ENCODE measurements at places on chromosomes 2 and 18.

DNA sequence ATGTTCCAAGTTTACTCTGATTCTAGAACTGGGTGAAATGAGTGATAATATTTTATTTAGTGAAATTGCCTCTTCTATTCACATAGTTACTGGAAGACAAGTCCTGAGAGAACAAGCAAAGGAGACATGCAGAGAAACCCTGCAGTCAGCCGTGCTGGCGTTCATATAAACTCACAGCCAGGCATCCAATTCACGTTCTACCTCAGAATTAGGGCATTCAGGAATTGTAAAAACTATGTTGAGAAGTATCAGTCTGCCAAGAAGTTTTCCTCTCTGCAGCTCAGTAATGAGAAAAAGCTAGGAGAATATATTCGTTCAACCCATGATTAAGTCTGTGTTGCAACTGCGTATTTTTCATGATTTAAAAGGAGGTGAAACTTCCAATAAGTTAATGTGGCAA, 156.2 kb upstream of the DSEL start:
- DNase-seq: no peak

GRCh38 chr2:176639671-176640070, 370.4 kb downstream of the MTX2 start:
- no peak for DNase-seq

GRCh38 chr2:81545626-81546025, 1241.1 kb upstream of the LRRTM1 start:
- DNase-seq: no peak

GRCh38 chr2:98385050-98385699, 38.9 kb downstream of the CNGA3 start:
- peak; percentile 27 for DNase-seq

DNA sequence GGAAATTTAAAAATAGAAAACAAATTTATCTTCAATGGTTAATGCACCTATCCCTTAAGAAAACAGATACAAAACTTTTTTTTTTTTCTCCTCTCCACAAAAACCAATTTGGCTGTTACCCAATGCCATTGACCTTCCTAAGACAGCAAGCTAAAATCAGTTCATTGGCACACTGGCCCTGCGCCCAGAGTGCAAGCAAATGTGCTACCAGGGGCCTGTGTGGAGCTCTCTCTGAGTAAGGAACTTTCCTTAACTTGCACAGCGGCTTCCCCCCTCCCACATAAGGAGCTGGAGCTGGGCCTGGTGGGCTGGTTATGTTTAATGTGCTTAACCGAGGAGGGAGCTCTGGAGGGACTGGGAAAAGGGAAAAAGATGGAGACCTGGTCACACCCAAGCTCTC, 17.6 kb upstream of the POU3F3 start:
- no peak for DNase-seq

DNA sequence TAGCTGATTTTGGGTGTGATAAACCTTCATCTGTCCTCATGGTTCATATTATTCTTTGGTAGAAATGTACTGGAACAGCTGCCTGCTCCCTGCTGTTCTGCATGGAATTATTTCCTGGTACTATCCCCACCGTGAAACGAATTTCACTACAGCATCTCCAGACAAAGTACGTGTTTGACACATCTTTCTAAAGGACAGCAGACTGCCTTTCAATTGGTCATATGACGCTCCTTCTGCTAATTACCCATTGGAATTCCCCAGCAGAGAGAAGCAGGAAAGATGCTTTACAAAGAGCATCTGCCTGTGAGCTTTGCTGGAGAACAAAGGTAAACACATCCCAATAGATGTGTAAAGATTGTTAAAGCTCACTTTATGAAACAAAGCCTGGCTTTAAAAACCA, 4.4 kb upstream of the RFX8 start:
- DNase-seq: no peak

DNA sequence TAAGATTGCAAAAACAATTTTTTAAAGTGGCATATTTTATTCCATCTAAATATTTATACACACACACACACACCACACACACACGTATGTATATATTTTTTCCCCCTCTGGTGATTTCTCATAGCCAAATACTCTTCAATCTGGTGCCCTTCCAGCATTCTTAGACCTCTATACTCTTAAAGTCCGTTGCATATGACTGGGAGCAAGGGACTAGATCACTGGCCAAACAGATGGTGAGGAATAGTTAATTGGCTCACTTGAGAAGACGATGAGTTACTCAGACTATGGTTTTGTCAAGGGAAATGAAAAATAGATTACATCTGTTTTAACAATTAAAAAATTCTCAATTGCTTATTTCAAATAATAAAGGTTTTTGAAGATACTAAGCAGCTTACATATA, 512.5 kb upstream of the LRRTM4 start:
- no peak for DNase-seq

DNA sequence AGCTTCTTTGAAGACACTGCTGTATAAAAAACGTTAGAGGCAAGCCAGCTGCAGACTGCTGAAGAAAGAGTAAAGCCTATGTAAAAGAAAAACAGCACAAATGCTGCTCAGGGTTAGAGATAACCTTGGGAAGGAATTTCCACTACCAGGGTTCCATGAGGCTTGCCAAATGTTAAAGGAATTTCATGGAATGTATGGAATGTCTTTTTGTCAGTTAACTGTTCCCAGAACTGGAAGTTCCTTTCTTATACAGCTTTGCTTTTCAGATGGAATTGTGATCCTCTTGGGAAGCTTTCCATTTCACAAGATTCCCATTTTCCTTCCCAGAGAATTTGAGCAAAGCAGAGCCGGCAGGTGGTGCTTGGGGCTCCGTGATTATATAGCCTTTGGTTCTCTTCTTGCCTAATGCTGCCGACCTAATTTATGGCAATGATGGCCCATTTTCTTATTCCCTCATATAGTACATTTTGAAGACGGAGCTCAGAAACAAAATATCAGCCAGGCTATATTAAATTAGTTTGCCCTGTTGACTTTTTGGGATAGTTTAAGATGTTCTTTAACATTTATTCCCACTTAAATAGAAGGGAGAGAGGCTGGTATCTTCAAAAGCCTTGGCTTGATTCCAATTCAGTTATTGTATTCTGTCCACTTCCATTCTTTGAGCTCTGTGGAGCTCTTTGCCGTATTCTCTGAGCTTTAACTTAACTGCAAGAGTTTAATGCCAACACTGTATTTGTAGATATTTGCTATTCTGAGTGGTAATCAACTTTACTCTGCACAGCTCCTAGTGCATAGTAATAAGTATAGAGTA, 162.3 kb downstream of the PHLPP1 start:
- no peak for DNase-seq

- no peak for DNase-seq
These were observed 122.5 kb downstream of the FHOD3 start for GRCh38 chr18:36419900-36420531.

DNA sequence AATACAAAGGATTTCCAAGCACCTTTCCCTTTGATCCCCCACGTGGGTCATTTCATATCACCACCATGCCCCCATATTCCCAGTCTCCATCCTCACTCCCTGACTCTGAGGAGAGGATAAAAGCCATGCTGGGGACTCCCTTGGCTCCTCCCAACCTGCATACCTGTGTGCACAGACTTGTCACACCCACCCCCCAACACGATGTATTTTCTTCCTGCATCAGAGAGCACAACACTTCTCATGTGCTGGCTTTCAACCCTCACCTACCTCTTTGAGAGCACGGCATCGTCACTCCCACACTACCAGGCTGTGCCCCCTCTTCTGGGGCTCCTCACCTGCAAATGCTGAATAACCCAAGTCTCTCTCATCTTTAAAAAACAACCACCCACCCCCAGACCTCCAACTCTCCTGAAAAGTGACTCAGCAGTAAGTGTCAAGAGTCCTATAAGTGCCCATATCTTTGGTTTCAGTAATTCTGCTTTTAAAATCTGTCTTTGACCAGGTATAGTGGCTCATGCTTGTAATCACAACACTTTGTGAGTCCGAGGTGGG, 53.1 kb downstream of the AP1S3 start:
- no peak for DNase-seq

Data from AG04450 (cell line).